Suppressor macrophage treated with lipopolysaccharide for 1 hour (primary cell): ENCODE measurements at places on chromosomes 13 and 19.
A peak's percentile ranks its signal among the peaks of the same experiment; 100 is the strongest.

DNA sequence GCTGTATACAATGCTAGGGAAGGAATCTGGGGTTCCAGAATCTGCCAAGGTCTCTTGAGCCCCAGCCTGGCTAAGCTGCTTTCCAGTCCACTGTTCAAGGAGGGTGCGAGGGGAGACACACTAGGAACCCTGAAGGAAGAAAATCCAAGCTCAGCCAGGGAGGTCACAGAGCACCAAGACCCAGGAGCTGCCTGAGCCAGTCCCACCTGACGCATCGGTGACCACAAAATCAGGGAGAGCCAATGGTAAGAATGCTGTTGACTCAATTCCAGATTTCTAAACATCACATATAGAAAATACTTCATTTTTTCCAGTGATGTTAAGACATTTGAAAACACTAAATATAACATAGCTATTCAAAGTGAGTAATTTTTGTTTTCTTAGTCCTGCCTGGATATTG, 50.1 kb downstream of the CEP89 start:
- no peak for DNase-seq

- DNase-seq: peak; percentile 51
Observed at GRCh38 chr13:26656919-26657318, 99.4 kb downstream of the WASF3 start.

DNA sequence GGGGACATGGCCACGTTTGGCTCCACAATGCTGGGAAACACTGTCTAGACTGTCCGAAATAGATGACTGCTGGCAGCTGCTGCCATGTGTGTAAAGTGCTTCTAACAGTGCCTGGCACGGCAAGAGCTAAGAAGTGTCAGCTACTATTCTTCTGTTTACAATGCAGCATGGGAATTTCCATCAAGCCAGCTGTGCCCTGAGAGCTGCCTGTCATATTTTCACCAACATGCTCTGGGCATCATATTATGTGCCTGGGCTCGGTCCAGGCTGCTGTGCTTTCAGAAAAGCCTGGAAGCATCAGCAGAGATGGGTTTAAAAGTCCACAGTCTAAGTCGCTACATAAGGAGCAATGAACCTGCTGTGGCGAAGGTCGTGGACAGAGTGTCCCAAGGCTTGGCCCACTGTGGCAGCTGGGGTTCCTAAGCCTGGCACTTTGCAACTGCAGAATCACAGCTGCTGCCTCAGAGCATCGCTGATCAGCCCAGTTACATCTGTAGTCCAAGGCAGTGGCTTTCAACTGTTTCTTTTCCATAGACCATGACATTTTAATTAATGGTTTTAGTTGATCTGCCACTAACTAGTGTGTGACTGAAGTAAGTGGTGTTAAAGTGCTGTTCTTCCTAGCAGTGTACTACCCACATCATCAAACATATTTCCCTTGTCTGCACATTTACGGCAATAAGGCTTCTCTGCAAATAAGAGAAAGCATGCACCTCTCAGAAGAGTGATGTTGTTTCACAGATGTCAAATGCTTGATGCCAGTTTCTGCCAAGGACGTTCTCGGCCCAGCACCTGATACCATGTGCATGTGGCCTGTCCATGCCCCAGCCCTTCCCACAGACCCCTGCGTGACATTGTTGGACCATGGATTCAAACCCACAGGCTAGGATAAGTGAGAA, 95.7 kb upstream of the C1QTNF9B start:
- DNase-seq: no peak

GRCh38 chr19:13918726-13919411, 12.9 kb downstream of the CC2D1A start:
- DNase-seq: no peak

DNA sequence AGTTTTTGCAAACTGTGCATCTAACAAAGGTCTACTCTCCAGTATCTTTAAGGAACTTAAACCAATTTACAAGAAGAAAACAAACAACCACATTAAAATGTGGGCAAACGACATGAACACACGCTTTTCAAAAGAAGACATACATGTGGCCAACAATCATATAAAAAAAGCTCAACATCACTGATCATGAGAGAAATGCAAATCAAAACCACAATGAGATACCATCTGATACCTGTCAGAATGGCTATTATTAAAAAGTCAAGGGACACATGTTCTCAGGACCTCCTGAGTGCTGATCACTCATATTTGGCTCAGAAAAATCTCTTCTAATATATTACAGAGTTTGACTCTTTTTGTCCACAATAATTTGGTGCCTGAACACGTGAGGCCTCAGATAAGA, 14.2 kb upstream of the LILRB1 start:
- no peak for DNase-seq

DNA sequence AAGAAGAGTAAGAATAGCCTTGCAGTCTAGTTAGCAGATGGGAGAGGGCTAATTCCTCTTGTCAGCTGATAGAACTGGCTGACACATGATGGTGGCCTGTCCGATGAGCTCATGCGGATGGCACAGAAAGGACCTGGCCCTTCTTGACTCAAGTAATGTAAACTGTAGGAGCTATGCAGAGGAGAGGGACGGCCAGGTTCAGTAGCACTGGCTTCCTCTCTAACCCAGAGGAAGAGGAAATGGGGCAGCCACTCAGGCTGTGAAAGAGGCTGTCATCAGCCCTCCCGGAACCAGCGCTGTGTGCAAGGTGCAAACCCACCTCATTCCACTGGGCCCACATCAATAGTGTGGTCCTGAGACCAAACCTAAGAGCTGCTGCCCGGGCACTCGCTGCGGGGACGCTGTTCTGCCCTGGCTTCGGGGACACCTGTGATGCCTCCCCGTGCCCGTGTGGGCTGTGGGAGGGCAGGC, 30.8 kb upstream of the USE1 start:
- DNase-seq: peak; percentile 67

DNA sequence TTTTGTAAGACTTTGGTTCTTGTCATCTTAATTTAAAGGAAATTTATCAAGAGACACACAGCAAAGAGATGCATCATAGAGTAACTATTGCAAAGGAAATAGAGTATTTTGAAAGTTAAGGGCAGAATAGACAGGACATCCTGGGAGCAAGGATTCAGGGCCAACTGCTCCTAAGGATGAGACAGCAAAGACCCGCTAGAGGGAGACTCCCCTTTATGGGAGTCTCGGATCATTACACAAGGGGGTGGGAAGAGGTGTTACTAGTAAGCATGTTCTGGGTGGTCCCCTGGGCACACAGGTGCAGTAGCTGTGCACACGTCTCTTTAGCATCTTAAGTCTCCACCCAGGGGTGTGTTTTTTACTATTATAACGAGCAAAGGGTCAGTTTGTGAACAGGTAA, 9.6 kb downstream of the ZSCAN5C start:
- DNase-seq: no peak
